ENCODE measurements at places on chromosomes 7 and 10.

GRCh38 chr10:71045204-71045809 is 156.9 kb upstream of the PCBD1 start:
- no peak for DNase-seq

- DNase-seq = no peak
These were observed 34.7 kb downstream of the WAPL start for GRCh38 chr10:86486856-86487255.

DNA sequence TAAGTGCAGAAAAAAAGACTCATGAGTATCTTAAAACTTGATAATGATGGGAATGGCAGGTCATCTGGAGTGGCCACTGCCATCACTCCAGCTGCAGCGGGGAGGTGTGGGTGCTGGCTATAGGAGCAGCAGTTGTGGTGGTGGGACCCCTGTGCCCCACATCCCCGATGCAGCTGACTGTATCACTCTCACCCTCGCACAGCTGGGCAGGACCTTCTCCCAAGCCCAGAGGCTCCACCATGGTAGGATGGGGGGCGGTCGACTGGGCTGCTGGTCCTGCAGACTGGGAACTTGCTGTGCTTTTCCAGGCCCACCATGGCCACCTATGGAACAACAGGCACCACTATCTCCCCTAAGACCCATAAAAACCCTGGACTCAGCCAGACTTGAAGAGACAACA is 844.4 kb downstream of the SORCS1 start:
- no peak for DNase-seq

DNA sequence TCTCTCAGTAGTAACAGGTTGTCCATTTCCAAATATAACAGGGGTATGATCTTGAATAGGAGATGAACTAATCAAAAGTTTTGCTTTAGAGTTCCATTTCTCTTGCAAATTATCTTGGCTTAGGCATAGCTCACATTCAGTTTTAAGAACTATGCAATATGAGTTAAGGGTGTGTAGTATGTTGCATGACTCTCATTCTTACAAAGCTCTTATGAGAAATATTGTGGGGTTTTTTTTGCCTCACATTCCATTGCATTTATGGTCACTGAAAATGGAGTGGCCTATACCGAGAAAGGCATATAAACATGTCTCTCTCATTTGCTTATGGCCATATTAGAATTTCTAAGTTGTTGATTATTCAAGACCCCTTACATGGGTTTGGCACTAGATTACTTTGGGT is 48.5 kb upstream of the LAMB1 start:
- DNase-seq = no peak

All from esophagus squamous epithelium (tissue), 5 donors.